ENCODE measurements at places on chromosomes 12 and 14. TPM values are rescaled to one million over a fixed set of nuclear protein-coding genes. Genes with fewer than 3 reads are reported as not detected.

DNA sequence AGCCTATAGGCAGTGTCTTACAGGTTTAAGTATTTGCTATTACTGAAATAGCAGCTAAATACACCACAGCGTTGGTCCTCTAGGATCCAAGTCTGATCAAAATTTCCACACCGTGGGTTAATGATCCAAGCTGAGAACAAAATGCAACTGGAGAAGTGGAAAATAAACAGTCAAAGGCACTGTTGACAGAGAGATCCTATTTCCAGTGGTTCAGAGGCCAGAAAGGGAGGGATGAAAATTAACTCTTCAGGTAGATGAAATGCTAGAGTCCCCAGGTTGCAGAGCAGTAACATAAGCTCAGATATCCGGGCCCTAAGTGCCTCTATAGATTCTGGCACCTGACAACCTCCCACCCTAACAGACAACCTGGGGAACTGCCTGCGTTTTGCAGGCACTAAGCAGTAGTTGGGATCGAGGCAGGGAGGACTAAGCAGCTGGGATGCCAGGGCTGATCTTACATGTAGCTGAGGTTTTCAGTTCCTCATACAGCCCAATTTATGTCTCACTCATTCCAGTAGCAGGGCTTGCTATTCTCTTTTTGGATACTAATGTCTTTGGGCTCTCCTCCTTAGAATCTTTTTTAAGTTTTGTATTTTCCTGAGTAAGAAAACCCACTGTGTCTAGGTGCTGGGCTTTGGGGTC lies 42.7 kb upstream of the CRACR2A start:
- no peaks in the 10 kb centered on the region for H3K27me3 ChIP-seq
- no peaks in the 10 kb centered on the region for H3K36me3 ChIP-seq
- H3K27ac ChIP-seq: no peak overlapping the region
- H3K4me3 ChIP-seq: no peak overlapping the region

DNA sequence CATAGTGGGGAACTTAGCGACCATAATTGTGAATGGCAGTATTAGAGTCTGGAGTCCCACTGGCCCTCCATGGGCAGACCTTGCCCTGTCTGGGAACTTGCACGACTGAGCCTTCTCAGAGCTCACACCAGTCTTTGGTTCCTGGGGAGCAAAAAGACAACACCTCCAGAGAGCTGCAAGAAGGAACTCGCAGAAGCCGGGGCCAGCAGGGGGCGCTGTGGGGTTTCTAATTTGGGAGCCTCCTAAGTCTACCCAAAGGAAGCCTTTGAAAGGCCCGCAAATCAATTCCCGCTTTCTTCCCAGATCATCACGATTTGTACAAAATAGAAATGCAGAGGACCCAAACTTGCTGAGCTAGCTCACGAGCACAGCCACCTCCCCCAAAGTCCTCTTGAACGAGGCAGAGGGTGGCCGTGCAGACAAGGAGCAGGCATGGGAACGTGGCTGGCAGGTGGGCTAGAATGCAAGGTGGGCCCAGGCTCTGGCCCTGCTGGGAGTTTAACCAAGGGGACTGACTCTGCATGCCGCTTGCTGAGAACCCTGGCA lies 46.3 kb upstream of the FBXO21 start:
- H3K36me3 ChIP-seq: no peaks in the 10 kb centered on the region
- H3K4me1 ChIP-seq: no peaks in the 10 kb centered on the region
- DNase-seq: peak; percentile 68
- no peak overlapping the region for H3K27ac ChIP-seq
- H3K27me3 ChIP-seq: peaks cover 10% of the 10 kb centered on the region

GRCh38 chr12:130835011-130835410 lies 4.0 kb downstream of the STX2 start:
- no peak overlapping the region for H3K27ac ChIP-seq
- no peak overlapping the region for H3K4me3 ChIP-seq
- no peaks in the 10 kb centered on the region for H3K36me3 ChIP-seq
- peaks cover 17% of the 10 kb centered on the region for H3K4me1 ChIP-seq
- no peaks in the 10 kb centered on the region for H3K27me3 ChIP-seq

The RITA1 gene
- 16.2 TPM for total RNA-seq

- H3K4me1 ChIP-seq: no peaks in the 10 kb centered on the region
- no peak overlapping the region for H3K27ac ChIP-seq
- H3K27me3 ChIP-seq: peaks cover 15% of the 10 kb centered on the region
- no peak for DNase-seq
- no peaks in the 10 kb centered on the region for H3K36me3 ChIP-seq
These were observed 58.8 kb upstream of the SLC24A4 start for GRCh38 chr14:92264195-92264594.

DNA sequence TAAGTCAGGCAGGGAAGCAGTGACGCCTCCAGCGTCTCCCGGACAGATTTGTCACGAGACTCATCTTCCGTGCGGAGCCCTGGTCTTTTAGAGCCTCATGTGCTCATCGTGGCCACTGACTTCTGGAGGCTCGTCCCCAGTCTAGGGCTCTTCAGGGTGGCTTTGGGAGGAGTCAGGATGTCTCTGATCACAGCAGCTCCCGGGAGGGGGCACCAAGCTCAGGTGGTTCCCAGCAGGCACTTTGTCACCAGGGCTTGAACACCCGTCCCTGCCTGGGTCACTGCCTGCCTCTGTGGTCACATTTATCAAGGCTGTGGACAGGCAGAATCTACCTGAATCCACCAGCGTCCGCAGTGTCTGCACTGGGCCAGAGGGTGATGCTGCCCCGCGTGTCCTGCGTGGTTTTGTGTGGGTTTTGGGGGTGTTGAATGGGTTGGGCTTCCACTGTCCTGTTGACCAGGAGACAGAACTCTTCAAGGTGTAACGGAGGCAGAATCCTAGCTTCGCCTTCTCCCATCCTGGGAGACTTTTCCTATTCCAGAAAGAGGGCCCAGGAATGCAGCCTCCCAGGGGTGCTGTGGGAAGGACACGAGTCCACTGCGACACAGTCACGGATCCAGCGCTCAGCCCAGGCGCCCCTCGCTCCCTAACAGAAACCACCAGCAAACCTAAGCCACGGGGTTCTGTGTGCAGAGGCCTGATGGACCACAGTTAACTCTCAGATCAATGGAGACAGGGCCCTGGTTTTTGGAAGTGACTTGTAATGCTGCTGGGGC lies 132.3 kb downstream of the ADGRD1 start:
- no peaks in the 10 kb centered on the region for H3K36me3 ChIP-seq
- no peaks in the 10 kb centered on the region for H3K4me1 ChIP-seq
- DNase-seq: no peak
- H3K27me3 ChIP-seq: no peaks in the 10 kb centered on the region

DNA sequence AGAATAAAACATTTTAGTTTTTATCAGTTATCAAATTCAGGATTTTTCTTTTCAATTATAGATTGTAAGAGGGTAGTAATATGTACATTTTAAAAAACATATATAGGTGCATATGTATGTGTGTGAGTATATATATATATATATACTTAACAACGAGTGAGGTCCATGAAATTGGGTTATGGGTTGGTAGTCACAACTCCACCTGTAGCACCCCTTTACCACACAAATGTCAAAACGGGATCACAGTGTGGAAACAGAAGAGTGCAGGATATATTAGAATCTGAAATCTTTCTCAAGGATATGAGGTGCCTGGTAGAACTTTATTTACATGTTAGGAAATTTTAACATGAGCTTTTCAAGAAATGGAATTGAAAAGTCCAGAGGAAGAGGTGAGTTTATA lies 31.3 kb downstream of the MIA2 start:
- peaks cover 26% of the 10 kb centered on the region for H3K4me1 ChIP-seq
- peak; percentile 32 for DNase-seq
- H3K27ac ChIP-seq: peak overlapping the region; percentile 95

The CINP gene
- total RNA-seq: 52.1 TPM

DNA sequence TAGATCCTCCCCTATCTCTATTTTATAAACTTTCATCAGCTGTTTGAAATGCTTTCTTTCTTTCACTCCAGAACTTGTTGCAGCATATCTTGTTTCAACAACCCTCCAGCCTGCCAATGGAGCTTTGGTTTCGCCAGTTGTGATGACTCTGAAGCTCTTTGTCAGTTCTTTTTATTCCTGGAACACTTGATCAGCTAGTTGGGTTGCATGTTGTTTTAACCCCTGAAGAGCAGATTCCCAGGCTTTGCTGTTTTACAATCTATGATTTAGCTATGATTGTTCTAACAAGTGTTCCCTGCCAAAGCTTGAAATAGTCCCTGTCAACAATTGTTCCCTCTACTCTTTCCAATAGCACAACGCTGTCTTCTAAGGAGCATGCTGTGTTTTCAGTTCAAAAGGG lies 50.6 kb upstream of the FUT8 start:
- H3K4me3 ChIP-seq: no peak overlapping the region
- DNase-seq: peak; percentile 57
- H3K36me3 ChIP-seq: no peaks in the 10 kb centered on the region
- H3K4me1 ChIP-seq: peaks cover 4% of the 10 kb centered on the region
- no peaks in the 10 kb centered on the region for H3K27me3 ChIP-seq

The GALNT6 gene
- 9.4 TPM for total RNA-seq

- no peak for DNase-seq
- H3K36me3 ChIP-seq: no peaks in the 10 kb centered on the region
- H3K27ac ChIP-seq: no peak overlapping the region
- no peaks in the 10 kb centered on the region for H3K4me1 ChIP-seq
These were observed 15.7 kb downstream of the SPX start for GRCh38 chr12:21541773-21542172.

GRCh38 chr12:112327209-112327938 lies 54.9 kb downstream of the HECTD4 start:
- no peaks in the 10 kb centered on the region for H3K36me3 ChIP-seq
- no peak for DNase-seq
- no peaks in the 10 kb centered on the region for H3K27me3 ChIP-seq
- H3K4me1 ChIP-seq: peaks cover 9% of the 10 kb centered on the region
- H3K27ac ChIP-seq: no peak overlapping the region

- H3K27me3 ChIP-seq: no peaks in the 10 kb centered on the region
- H3K4me3 ChIP-seq: no peak overlapping the region
- no peaks in the 10 kb centered on the region for H3K36me3 ChIP-seq
- no peak overlapping the region for H3K27ac ChIP-seq
- DNase-seq: no peak
These were observed 63.8 kb upstream of the RERGL start for GRCh38 chr12:18153826-18154225.

- no peaks in the 10 kb centered on the region for H3K4me1 ChIP-seq
- H3K27me3 ChIP-seq: 0 out of 2 replicates have a peak, but pooled peaks cover 7% of the 10 kb centered on the region
- DNase-seq: no peak
- H3K36me3 ChIP-seq: no peaks in the 10 kb centered on the region
- no peak overlapping the region for H3K4me3 ChIP-seq
These were observed 25.1 kb downstream of the GPR65 start for GRCh38 chr14:88030079-88030478.

DNA sequence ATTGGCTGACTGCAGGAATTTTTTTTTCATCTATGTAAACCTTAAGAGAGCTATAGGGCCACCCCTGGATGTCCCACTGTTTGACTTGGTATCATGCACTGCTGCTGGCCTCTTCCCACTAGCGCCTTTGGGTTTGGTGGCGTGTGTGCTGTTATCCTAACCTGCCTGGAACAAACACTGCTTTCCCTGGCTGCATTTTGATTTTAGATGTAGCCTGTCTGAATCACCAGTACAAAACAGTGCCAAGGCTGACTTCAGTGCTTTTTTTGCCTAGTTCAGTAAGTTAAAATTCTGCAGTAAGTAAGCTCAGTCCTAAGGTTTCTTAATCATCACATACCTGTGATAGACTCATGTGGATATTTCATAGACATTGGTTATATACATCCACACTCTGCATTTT lies 99.2 kb downstream of the EML1 start:
- H3K36me3 ChIP-seq: no peaks in the 10 kb centered on the region
- H3K4me1 ChIP-seq: peaks cover 3% of the 10 kb centered on the region
- no peak overlapping the region for H3K4me3 ChIP-seq

DNA sequence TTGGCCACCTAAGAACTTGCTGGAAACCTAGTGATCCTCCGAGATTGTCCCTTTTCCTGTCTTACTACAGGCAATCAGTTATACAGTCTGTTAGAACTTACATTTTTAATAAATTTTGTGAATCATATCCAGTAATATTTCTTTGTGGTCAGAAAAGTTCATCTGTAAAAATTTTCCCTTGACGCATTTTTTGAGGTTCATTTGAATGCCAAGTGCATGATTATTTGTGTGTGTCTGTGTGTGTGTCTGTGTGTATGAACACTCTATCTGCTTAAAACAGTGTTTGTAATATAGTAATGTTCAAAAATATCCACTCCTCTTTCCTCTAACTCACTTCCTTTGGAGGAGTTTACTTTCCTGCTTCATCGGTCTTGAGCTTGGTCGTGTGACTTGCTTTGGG lies 468.7 kb upstream of the FLRT2 start:
- H3K4me1 ChIP-seq: no peaks in the 10 kb centered on the region
- DNase-seq: no peak
- no peaks in the 10 kb centered on the region for H3K27me3 ChIP-seq
- H3K36me3 ChIP-seq: no peaks in the 10 kb centered on the region
